ENCODE measurements at places on chromosomes 1 and 21. TPM values are rescaled to one million over a fixed set of nuclear protein-coding genes. Genes with fewer than 3 reads are reported as not detected.

HORMAD1 gene
- total RNA-seq: not detected

- no peak for DNase-seq
Observed at GRCh38 chr1:42660907-42661500, 2.8 kb downstream of the PPIH start.

- DNase-seq: no peak
Observed at GRCh38 chr1:31694069-31694963, 9.5 kb downstream of the COL16A1 start.

DNA sequence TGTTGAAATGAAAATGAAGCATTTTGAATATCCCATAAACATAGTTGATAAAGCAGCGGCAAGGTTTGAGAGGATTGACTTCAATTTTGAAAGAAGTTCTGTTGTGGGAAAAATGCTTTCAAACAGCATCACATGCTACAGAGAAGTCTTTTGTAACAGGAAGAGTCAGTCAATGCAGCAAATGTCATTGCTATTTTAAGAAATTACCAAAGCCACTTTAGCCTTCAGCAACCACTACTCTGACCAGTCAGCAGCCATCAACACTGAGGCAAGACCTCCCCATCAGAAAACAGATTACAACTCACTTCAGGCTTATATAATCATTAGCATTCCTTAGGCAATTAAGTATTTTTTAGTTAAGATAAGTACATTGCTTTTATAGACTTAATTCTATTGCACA is 33.8 kb upstream of the FCRL3 start:
- DNase-seq: no peak

- no peak for DNase-seq
Observed at GRCh38 chr1:55604179-55604578, 389.0 kb upstream of the USP24 start.

Data from mucosa of gallbladder (tissue), 1 donor.